ENCODE measurements at places on chromosomes 3 and 15. TPM values are rescaled to one million over a fixed set of nuclear protein-coding genes. Genes with fewer than 3 reads are reported as not detected.

- no peak for DNase-seq
Observed at GRCh38 chr3:149462051-149462450, 12.4 kb upstream of the TM4SF4 start.

DNA sequence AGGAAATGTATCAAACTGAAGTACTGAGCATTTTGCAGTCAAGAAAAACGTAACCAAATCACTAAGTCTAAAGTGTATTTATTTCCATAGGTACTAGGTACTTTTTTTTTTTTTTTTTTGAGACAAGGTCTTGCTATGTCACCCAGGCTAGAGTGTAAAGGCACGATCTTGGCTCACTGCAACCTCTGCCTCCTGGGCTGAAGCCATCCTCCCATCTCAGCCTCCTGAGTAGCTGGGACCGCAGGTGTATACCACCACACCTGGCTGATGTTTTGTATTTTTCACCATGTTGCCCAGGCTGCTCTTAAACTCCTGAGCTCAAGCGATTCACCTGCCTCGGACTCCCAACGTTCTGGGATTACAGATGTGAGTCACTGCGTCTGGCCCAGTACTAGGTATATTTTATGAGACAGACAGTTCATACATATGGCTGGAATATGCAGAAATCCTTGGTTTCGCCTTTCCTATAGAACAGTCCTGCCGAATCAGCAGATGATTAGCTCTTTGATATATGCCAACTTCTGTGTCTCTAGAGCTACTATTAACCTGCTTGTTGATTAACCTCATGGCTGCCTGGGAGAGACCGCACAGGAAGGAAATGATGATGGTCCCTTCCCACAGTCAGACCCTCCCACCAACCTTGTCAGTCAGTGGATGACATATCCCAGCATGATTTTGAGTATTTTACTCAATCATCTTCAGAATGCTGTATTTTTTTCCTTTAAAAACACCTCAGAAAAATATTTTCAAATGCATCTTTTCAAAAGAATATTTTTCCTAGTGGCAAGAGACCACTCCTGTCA, 32.3 kb downstream of the TMOD3 start:
- peak; percentile 91 for DNase-seq

GRCh38 chr3:169305460-169305859, 358.1 kb downstream of the MECOM start:
- DNase-seq: no peak

ADIPOQ gene
- total RNA-seq: not detected

GRCh38 chr3:28835751-28836150, 445.1 kb upstream of the RBMS3 start:
- DNase-seq: no peak

ZCWPW2 gene
- under 0.01 TPM for total RNA-seq

DNA sequence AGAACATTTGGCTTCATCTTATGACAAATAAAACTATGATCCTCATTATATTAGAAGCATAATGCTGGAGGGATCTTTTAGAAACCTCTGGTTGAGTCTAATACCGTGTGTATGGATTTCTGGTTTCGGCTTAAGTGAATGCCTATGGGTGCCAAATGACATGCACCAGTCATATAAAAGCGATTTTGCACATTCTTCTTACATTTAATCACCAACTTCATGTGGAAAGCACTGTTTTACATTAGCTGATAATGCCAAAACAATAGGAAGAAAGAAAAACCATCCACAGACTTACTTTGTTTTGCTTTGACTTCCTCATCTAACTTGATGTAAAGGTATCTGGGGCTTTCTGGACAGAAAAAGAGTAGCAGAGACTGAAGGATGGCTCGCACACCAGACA, 20.9 kb downstream of the SLC2A2 start:
- no peak for DNase-seq

- DNase-seq: no peak
Observed at GRCh38 chr3:48404440-48405342, 25.2 kb downstream of the PLXNB1 start.

DNA sequence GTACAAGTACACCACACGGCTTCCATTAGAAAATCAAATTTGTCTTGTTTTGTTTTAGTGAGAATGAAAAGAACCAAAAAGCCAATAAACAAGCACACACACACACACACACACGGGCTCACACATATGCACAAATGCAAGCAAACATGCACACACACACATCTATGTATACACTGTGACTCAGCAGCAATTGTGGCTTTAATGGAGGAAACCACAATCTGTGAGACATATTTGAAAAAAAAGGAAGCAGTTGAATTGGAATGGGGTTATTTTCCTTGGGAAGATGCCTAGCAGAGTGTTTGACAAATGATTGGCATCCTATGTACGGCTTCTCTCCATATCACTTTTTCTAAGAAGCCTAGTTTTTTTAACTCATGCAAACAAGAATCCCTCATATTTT, 201.1 kb upstream of the ARRDC4 start:
- peak; percentile 27 for DNase-seq

GRCh38 chr3:105458518-105459215, 92.0 kb downstream of the ALCAM start:
- no peak for DNase-seq

DNA sequence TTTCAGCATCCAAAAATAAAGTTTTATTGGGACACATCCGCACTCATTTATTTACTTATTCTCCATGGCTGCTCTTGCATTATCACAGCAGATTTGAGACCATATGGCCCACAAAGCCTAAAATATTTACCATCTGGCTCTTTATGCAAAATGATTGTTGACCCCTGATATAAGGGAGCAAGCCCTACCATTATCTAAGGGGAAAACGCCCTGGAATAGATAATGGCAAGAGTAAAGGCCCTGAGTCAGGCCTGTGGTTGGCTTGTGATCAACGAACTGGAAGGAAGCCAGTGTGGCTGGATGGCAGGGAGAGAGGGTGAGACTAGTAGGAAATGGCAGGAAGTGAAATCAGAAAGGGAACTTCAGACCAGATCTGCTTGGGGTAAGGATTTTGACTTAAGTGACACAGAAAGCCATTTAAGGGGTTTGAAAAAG, 24.6 kb upstream of the DMXL2 start:
- peak; percentile 29 for DNase-seq

DNA sequence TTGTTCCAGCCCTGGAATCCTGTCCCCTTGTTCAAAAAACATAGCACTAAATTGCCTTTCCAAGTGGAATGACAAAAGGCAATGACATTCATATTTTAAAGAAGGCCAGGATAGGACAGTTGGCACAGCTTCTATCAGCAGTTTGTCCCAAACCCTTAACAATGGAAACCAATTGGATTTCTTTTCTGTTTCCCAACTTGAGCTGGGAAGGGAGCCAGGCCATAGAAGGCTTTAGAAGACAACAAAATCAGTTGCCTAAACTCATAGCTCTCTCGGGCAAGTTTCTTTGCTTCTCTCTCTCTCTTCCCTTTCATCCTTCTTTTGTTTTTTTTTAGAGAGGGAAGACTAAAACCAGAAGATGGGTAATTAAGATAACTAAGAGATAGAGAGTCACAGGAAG, 227.7 kb upstream of the TPRG1 start:
- DNase-seq: no peak

CD200 gene
- total RNA-seq: 3.1 TPM

GRCh38 chr15:43441316-43441715, 51.6 kb downstream of the TP53BP1 start:
- peak; percentile 58 for DNase-seq

- no peak for DNase-seq
Observed at GRCh38 chr3:98954242-98954641, 52.7 kb upstream of the DCBLD2 start.

- DNase-seq: peak; percentile 58
Observed at GRCh38 chr15:91515188-91515754, 338.2 kb upstream of the SLCO3A1 start.

- DNase-seq: no peak
Observed at GRCh38 chr15:39835550-39835949, 52.9 kb upstream of the FSIP1 start.

GRCh38 chr3:129614927-129615363, 8.5 kb upstream of the PLXND1 start:
- peak; percentile 48 for DNase-seq

SLITRK3 gene
- not detected for total RNA-seq
